ENCODE measurements at places on chromosomes 2 and 18.

- DNase-seq = no peak
Measured at GRCh38 chr2:120599072-120599471, 136.6 kb upstream of the GLI2 start.

- DNase-seq = no peak
Measured at GRCh38 chr2:10324095-10324832, 21.6 kb downstream of the HPCAL1 start.

DNA sequence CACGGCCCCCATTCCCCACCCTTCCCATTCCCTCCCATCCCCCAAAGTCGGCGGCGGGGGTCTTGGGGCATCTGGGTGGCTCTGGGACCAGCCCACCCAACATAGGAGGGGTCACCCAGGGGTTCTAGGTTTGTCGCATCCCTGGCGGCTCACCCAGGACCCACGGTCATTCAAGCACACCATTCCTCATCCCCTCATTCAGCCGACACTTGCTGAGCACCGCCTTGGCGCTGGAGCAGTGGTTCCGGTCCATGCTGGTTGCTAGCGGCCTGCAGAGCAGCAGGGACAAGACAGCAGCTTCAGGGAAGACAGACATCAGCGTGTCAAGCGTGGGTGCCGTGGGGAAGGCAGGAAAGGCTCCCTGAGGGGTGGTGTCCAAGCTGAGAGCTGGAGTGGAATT lies 50.5 kb upstream of the OTOS start:
- no peak for DNase-seq

DNA sequence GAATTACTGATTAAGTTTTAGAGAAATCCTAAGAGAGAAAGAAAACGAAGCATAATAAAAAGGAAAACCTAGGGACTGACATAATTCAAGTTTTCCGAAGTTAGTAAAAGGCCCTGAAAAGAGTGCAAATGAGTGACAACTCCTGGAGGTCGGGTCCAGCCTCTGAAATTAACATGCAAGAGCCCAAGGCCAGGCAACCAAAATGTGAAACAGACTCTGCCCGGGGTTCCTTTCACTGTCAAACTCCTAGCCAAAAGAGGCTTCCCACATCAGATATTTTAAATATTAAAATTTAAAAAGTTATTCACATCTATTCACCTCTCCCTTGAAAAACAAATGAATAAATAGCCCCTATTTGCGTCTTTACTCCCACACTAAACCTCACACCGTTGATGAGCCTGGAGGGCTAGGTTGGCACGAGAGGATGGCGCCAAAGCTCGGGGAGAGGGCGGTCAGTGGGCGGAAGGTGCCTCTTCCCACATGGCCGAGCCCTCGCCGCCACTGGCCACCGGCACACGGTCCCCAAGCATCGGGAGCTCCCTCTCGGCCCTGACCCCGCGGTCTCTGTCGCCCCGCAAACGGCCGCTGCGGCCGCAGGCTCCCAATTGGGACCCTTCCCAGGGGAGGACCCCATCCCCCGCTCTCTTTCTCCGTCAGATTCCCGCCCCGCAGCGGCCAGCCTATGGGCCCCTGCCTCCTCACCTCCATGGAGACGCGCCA lies 630 bp downstream of the PPM1G start:
- DNase-seq = no peak

DNA sequence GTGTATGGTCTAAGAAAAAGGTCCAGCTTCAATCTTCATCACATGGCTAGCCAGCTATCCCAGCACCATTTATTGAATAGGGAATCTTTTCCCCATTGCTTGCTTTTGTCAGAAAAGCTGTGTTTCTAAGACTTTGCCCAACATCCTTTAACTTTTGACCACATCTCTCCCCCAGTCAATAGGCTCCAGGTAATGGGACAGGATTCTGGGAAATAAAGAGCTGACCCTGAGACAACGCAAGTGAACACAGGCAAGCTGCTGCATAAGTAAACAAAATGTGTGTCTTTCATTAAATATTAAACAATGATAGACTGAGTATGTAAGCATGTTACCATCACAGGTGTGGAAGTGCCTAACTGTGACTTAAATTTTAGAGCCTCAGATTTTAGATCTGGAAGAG lies 23.0 kb downstream of the FAM110C start:
- no peak for DNase-seq

GRCh38 chr2:237574894-237575868 lies 8.8 kb downstream of the PRLH start:
- no peak for DNase-seq

DNA sequence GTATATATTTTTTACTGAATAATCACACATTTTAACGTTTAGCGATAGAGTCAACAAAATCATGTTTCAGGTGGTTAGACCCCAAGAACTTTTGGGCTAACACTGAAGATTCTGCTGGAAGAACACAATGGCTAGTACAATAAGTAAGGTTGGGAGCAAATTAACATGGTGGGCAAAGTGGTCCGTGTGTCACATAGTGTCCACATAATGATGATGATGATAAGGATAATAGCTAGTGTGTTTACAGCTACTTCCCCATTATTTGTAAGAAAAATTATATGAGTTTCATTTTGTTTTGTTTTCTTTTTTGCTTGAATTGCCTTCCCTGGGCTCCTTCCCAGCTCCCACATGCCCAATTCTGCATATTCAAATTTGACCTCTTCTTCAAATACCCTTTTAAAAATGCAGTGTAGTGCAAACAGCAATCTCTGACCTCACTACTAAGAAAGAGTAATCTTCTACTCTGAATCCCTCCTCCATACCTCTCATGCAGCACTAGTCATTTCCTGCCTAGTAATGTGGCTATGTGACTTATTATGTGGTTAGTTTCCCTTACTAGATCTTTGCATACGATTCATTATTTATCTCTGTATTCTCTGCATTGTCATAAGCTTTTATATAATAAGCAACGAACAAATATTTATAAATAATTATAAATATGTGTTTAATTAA lies 16.9 kb upstream of the VPS54 start:
- no peak for DNase-seq

- no peak for DNase-seq
Measured at GRCh38 chr18:1036926-1037325, 132.3 kb downstream of the ADCYAP1 start.

GRCh38 chr2:174931724-174932123 lies 73.5 kb downstream of the CHN1 start:
- no peak for DNase-seq

- DNase-seq = no peak
Measured at GRCh38 chr2:178074123-178075005, 1.8 kb upstream of the PDE11A start.

DNA sequence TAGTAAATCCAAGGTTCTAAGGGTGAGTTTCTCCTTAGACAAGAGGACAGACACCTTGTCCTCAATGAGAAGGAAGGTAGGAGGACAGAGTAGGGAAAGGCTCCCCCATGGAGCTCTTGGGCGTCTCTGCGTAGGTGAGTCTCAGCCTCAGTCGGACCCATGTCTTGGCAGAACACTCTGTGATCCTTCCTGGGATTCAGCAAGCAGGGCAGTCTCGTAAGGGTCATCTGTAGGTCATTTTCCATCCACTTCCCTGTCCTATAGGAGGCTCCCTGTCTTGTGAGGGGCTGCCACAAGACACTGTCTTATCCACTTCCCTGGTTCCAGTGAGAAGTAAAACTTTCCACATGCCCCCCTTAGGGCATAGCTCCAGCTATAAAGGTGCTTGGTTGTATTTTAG lies 122.6 kb upstream of the TWIST2 start:
- no peak for DNase-seq

GRCh38 chr2:118607641-118608040 lies 239.8 kb downstream of the EN1 start:
- DNase-seq = no peak

- DNase-seq = no peak
Measured at GRCh38 chr2:233416706-233417105, 62.4 kb downstream of the DGKD start.

DNA sequence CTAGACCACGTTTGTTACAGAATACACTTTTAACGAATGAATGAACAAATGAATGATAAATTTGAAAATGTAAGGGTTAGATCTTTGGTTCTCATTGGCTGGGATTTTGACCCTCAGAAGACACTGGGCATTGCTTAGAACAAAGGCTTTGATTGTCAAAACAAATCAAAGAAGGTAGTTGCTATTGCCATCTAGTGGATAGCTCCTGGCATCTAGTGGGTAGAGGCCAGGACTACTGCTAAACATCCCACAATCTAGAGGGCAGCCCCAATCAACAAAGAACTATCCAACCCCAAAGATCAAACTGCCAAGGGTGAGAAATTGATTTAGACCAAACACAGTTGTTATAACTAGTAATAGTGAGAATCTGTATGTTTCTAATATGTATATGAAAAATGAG lies 552.3 kb downstream of the KCNJ3 start:
- DNase-seq = no peak

DNA sequence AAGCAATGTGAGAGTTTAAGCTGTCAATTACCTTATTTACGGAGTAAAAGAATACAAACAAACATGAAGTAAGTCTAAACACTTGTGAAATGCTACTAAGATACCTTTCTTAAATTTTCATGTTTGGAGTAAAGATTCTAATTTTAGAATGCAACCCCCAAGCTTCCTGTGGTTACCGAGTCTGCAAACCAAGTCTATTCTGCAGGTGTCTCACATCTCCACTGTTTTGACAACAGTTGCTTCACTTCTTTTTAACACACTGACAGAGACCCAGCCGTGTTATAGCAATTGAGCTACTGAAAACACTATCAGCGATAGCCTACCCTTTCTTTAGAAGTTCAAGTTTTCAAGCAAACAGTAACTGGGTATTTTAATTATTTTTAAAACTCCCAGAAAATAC lies 608.3 kb downstream of the ERBB4 start:
- no peak for DNase-seq

DNA sequence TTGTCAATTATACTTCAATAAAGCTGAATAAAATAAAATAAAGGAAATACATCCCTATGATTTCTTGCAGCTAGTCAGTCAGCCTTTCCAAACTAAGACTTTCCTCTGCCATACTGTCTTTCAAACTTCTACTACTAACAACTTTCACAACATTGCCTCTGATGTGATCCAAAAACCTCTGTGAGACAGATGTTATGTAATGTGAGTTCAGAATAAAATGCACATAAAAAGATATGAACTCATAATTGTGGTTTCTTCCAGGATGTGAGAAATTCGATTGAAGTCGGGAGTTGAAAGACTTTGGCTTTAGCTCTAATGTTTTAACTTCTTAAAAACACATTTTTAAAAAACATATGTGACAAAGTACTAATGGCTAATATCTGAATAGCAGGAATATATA lies 98.7 kb downstream of the PIGN start:
- DNase-seq = no peak

DNA sequence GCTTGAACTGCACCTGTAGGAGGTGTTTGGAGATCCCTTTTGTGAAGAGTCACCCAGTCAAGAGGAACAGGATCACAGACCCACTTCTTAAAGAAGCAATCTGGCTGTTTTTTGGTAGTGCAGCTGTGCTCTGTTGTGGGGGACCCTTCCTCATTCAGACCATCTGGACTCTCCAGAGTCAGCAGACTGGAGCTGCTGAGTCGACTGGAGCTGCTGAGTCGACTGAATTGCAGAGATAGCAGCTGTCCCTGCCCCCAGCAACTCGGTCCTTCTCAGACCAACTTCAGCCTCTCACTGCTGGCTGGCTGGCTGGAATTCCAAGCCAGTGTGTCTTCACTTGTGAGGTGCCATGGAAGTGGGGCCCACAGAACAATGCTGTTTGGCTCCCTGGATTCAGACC lies 56.8 kb downstream of the GTF3C3 start:
- no peak for DNase-seq

GRCh38 chr18:8912348-8913326 lies 189.9 kb upstream of the NDUFV2 start:
- DNase-seq = no peak

- no peak for DNase-seq
Measured at GRCh38 chr18:65423776-65424175, 327.0 kb upstream of the CDH7 start.

GRCh38 chr2:216159646-216160045 lies 50.5 kb downstream of the XRCC5 start:
- no peak for DNase-seq

DNA sequence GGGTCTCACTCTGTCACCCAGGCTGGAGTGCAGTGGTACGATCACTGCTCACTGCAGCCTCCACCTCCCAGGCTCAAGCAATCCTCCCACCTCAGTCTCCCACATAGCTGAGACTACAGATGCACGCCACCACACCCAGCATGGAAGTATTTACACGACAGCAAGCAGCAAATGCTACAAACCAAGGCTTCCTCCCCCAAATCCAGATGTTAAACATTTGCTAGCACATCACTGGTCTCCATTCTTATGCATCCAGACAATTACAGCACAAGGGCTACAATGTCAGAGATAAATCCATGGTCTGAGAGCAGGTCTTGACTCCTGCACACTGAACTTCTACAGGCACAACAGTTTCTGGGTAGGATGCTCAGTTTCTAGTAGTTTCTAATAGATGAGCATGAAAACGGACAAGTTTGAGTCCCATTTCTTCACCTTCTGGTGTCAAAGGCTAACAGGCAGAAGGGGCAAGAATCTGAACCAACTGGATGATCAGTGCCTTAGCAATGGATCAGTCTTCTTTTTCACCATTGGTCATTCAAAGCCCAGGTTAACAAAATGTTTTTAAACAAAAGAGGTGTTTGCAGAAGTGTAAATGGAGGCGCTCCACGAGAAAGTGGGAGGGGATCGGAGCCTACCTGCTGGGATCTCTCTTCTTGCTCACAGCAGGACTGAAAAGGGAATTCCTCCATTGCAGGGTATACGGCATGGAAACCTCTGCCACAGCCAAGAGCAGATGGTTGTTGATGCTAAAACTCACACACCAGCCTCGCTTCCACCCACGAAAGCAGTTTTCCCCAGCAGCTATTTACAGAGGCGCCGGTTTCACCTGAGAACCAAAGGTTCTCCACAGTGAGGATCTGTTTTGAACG lies 135.0 kb upstream of the ARL4C start:
- DNase-seq = no peak

- DNase-seq = no peak
Measured at GRCh38 chr18:47935321-47936055, 5.0 kb upstream of the SMAD2 start.

- DNase-seq = no peak
Measured at GRCh38 chr18:70291295-70291574, 2.4 kb downstream of the SOCS6 start.

GRCh38 chr2:157377861-157378260 lies 52.2 kb upstream of the ERMN start:
- no peak for DNase-seq

DNA sequence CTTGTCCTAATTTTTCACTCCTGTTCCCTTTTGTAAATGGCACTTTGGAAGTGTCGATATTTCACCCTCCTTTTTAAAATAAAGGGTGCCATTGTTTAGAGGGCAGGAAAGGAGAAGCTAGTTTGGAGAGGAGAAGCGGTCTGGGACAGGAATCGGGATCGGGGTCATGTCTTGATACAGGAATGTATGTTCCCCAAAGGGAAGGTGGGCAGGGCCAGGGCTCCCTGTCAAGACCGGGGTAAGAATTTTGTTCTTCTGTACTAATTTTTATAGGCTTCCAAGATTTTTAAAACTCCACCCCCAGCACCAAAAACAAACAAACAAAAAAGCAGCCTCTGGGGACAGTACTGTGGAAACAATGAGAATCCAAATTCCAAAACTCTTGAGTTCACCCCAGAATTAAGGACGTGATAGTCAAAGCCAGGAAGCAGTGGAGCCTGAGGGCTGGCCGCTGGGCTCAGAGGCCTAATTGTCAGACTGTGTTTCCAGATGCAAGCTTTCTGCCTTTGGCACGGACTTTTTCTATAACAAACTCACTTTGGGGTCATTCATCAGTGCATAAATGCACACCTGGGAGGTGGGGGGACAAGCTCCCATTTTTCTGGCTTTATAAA lies 250.4 kb upstream of the SIX2 start:
- DNase-seq = no peak

GRCh38 chr2:43110442-43110871 lies 115.9 kb downstream of the ZFP36L2 start:
- no peak for DNase-seq

GRCh38 chr2:239731998-239732665 lies 293.0 kb downstream of the NDUFA10 start:
- no peak for DNase-seq

All from SIG-M5 (cell line).